ENCODE measurements at places on chromosomes 7 and 10.

DNA sequence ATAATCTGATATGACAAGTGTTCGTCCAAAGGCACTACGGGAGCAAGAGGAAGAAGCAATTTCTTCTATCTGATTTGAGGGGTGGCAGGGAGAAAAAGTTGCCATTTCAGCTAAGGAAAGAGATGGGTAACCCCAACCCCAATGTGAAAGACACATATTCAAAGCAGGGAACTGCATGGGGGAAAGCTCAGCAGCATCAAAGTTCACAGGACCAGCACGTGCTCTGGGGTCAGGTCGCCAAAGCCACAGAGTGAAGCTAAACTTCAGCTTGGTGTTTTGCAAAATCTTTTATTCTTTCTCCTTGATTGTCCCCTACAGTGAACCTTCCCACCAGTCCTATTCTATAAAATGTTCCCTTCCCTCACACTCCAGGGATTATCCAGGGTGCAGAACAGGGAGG lies 112.8 kb upstream of the PPP2R2D start:
- DNase-seq: no peak

DNA sequence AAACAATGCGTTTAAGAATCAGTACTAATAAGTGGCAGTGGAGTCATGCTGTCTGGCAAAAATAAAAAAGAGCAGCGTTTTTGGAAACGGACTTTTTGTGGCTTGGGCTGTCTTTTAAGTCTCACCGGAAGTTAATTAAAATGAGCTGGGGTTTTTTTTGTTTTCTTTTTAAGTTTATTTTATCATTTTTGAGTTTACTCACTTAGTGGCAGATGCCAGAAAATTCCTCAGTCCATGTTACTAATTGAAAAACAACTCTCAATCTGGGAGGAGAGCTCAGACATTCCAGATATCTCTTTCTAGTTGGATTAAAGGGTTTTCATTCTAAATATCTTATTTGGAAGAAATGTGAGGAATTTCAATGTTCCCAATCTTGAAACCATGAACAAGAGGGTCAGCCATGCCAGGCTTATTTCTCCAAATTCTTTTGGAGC lies 133.8 kb upstream of the AGR3 start:
- peak; percentile 84 for DNase-seq

DNA sequence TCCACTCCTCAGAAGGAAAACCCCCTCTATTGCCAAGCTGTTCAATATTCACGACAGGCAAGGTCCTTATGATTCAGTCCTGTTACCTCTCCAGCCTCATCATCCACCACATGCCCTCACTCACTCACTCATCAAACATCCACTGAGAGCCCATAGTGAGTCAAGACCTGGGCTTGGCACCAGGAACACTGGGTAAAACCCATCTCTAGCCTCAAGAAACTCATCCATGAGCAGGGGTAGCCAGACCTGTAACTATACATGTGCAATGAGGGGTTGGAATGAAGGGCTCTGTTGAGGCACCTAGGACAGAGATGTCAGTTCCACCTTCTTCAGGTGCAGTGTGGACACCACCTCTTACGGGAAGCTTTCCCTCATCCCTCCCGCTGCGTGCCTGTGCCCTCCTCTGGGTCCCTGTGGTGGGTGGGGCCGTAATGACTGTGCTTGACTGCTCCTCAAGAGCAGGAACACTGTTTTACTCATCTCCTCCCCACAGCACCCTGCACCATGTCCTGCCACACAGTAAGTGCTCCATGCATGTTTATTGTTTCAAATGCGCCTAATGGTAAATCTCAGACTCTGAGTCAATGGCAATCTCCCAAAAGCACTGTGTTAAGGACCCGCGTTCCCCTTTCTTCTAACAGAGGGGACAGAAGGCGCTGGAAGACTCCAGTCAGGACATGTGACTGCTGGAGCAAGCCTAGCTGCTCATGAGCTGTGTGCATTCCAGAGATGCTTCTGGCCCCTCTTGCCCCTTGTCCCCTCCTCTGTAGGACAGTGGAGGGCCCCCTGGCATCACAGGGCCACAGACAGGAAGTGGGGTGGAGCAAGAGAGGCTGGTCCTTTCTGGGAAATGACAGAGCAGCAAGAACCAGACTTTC lies 95.4 kb downstream of the HIPK2 start:
- peak; percentile 86 for DNase-seq

GRCh38 chr10:70064486-70064885 lies 11.8 kb downstream of the MACROH2A2 start:
- DNase-seq: no peak

- peak; percentile 5 for DNase-seq
Measured at GRCh38 chr7:22357311-22358175, 589 bp upstream of the RAPGEF5 start.

- DNase-seq: no peak
Measured at GRCh38 chr10:129771991-129772431, 192.1 kb downstream of the EBF3 start.

DNA sequence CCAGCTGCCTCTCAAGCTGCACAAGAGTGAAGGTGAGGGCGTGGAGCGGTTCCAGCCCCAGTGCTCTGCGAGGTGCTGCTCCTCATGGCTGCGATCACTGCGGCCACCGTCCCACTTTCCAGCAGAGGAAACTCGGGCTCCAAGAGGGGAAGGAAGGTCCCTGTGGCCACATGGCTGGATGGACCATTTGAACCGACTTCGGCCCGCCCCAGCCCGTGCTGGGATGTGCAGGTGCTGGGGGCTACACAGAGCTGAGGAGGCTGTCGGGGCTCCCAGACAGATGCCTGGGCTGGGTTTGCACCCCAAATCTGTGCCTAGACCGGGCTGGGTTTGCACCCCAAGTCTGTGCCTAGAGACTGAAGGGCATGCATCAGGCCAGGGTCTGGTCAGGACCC lies 186.6 kb downstream of the DNAJB6 start:
- no peak for DNase-seq

DNA sequence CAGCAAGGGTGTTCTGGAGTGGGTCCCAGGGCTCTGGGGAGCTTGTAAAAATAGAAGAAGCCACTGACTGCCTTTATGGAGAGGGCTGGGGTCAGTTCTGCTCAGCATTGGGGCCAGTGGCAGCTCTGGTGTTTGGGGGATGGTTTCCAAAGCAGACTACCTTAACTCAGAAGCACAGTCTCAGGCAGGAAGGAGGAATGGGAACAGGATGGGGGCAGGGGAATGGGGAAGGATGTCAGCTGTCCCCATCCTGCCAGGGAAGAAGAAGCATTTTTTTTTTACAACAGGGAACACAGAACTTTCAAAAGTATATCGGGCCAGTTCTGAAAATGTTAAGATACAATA lies 28.8 kb downstream of the TSPAN15 start:
- DNase-seq: no peak

DNA sequence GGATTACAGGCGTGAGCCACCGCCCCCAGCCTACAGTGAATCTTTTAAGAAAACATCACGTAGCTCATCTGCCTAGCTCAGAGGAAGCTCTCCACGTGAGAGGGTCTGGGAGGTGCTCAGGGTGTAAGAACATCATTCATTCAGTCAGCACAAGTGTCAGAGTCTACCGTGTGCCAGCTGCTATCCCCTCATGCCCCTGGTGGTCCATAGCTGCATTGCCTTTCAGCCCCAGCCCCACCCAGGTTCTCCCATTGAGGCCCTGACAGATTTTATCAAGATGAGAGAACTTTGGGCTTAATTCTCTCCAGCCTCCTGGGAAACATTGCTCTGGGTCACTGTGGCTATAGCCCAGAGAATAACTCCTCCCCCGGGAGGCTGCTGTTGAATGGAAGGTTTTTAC lies 45.1 kb downstream of the ZNF503 start:
- no peak for DNase-seq

DNA sequence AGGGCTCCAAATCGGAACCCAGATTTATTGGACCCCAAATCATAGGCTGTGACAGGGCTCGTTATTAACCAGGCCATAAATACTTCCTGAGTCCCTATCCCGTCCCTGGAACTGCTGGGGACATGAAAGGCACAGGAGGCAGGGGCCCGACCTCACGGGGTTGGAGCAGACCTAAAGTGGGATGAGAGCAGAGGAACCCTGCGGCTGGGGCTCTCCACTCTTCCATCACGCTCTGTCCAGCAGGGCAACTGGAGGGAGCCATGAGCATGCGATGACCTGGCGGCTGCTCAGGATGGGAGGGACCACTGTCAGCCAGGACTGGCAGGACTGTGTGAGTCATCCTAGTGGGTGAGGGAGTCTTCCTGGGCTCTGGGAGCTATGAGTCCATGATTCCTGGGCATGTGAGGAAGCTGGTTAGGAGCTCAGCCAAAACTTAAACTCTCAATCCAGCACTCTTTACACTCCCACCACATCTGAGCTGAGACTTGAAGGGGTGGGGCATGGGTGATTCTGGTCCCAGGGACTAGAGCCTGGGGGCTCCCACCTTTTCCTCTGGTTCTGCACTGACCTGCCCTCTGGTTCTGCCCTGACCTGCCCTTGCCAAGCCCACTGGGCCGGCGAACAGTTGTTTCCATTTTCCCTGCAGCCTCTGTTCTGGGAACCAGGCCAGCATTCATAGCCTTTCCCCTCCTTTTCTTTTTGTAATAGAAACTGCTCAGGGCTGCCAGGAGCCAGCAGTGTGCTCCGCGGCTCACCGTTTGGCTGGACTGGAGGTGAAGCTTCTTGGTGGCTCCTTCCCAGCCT lies 47.1 kb downstream of the SYPL1 start:
- peak; percentile 96 for DNase-seq

GRCh38 chr10:111439034-111439842 lies 362.4 kb downstream of the ADRA2A start:
- DNase-seq: no peak

DNA sequence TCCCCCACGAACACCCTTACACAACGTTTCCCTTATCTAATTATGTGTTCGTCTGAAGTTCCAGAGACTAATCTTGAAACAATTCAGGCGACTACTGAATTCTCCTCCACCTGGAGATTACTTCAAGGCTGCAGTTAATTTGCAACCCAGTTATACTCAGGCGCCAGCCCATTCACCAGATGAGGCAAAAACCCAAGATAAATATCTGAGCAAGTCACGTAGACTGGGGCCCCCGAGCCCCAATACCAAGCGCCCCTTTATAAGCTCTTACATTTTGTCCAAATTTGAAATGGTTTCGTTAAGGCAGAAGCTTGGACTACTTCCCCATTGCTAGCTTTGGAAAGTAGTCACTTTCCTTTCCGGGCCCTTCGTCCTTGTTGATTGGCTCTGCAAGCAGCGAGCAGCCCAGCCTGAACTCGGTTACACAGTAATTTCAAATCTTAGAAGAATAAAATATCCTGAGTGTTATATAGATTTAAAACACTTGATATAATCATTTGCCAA lies 1.2 kb downstream of the TPK1 start:
- DNase-seq: no peak

- DNase-seq: no peak
Measured at GRCh38 chr7:28155019-28155660, 25.5 kb downstream of the JAZF1 start.

DNA sequence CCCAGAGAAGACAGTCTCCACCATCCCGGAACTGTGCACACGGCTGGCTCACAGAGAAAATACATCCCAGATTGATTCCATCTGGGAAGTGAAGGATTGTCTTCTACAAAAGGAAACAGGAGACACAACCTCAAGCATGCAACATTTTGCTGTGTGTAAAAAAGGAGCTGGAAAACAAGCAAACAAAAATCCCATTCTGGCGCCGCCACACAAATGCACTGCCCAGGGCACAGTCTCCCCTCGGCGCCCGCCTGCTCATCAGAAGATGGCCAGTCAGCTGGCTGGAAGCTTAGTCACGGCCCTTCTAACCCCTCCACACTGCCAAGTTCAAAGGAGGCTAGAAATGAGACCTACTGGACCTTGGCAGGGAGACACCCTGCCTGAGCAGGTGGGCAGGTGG lies 14.1 kb upstream of the CYTH3 start:
- DNase-seq: no peak

GRCh38 chr10:112954974-112955581 lies 5.0 kb downstream of the TCF7L2 start:
- DNase-seq: no peak

- DNase-seq: peak; percentile 9
Measured at GRCh38 chr10:100100651-100101184, 19.0 kb upstream of the CPN1 start.

DNA sequence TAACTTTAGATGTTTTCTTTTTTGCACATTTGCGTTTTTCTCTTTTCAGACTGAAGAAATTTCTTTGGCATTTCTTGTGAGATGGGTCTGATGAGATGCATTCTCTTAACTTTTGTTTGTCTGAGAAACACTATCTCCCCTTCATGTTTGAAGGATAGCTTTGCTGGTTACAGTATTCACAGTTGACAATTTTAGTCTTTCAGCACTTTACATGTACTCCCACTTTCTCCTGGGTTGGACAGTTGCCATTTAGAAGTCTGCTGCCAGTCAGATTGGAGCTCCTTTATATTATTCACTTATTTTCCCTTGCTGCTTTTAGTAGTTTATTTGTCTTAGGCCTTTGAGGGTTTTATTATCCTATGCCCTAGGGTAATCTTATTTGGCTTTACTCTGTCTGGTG lies 67.3 kb upstream of the VOPP1 start:
- no peak for DNase-seq
